ENCODE measurements at places on chromosomes 16 and 17. TPM values are rescaled to one million over a fixed set of nuclear protein-coding genes. Genes with fewer than 3 reads are reported as not detected.

The ITGA2B gene
- total RNA-seq = 0.31 TPM

The RNF112 gene
- 0.18 TPM for total RNA-seq

The ACSM2A gene
- not detected for total RNA-seq

The ZDHHC7 gene
- 32.6 TPM for total RNA-seq

The GRIN2C gene
- not detected for total RNA-seq

GRCh38 chr16:89184933-89185794, 13.6 kb downstream of the CDH15 start:
- DNase-seq = no peak

DNA sequence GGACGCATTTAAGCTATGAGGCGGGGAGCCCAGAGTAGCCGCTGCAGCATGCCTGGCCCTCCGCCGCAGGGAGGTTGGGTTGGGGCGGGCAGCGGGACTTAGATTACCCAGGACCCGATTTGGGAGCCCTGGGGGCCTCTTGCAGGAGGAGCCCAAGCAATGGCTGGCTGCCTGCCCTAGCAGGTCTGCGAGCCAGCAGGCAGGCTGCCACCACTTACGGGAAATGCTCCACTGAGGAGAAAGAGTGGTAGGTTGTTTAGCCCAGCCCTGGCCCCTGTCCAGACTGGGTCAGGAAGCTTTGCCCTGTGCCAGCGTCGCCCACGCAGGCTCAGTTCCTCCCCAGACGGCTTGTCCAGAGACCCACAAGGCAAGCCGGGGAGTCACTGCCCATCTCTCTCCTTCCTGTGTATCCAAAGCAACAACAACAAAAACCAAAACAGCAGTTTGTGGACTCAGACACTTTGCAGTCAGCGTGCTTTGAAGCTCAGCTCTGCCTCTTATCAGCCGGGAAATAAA, 10.3 kb upstream of the TVP23A start:
- DNase-seq = no peak

DNA sequence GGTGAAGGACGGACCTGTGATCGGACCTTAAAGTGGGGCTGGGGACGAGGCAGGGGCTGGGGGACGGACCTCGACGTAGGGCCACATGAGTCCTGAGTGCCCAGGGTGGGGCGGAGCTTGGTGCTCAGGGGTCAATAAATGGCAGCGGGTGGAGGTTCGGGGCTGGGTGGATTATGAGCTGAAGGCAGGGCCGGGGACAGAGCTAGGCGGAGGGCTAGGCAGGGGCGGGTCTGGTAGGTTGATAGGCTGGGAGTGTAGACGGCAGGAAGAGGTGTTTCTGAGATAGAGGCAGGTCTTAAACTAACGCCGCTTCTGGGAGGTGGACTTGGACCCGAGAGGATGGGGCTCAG, 733 bp downstream of the CHRNB1 start:
- peak; percentile 19 for DNase-seq

DNA sequence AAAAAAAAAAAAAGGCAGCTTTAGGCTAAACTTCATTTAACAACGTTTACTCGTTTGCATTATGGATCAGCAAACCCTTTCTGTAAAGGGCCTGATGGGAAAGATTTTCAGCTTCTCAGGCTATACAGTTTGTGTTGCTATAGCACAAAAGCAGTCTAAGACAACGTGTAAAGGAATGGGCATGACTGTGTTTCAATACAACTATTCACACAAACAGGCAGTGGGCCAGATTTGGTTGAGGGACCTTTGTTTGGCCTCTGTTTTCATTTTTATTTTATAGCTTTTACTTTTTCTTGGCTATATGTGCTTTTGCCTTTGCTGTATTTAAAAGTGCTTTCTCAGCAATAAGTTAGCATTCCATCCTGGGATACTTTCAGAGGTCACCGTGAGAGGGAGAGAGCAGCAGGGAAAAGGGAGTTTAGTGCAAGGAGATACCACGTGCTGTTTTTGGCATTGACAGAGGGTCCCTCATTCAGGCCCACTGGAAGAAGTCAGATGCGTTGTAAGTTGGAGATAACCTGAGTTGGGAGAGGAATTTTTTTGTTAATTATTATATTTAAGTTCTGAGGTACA, 335.6 kb downstream of the UTP18 start:
- DNase-seq = no peak

DNA sequence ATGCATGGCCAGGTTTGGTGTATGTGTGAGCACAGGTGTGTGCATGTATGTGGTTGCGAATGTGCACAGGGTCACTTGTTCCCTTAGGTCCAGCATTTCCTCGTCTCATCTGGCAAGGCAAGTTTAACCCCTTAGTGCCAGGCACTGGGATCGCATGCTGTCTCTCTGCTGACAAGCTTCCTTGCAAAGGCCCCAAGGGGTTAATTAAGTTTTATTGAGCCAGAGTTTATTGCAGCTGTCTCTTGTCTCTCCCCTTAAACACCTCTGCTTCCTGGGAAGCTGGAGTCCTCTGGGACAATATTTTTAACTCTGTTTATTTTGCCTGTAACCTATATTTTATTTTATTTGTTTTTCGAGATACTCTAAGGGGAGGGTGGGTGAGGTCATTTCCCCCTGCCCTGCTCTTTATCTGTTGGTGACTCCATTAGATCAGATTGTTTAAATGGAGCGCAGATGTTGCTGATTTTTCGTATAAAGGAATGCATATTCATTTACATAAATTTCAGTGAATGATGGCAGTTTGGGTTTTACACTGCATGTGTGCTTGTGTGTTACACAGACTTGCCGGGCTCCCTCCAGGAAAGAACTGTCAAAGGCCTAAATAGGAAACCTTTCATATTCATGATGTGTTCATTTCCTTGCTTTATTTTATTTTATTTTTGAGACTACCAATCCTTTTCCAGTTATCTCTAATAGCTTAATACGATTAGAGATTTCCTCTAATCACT, 99.7 kb downstream of the CBLN1 start:
- no peak for DNase-seq

GRCh38 chr17:15918661-15919259, 26.2 kb upstream of the ADORA2B start:
- DNase-seq = no peak

Measured in CD8-positive, alpha-beta memory T cell (primary cell).